ENCODE measurements at places on chromosomes 7 and 10.

DNA sequence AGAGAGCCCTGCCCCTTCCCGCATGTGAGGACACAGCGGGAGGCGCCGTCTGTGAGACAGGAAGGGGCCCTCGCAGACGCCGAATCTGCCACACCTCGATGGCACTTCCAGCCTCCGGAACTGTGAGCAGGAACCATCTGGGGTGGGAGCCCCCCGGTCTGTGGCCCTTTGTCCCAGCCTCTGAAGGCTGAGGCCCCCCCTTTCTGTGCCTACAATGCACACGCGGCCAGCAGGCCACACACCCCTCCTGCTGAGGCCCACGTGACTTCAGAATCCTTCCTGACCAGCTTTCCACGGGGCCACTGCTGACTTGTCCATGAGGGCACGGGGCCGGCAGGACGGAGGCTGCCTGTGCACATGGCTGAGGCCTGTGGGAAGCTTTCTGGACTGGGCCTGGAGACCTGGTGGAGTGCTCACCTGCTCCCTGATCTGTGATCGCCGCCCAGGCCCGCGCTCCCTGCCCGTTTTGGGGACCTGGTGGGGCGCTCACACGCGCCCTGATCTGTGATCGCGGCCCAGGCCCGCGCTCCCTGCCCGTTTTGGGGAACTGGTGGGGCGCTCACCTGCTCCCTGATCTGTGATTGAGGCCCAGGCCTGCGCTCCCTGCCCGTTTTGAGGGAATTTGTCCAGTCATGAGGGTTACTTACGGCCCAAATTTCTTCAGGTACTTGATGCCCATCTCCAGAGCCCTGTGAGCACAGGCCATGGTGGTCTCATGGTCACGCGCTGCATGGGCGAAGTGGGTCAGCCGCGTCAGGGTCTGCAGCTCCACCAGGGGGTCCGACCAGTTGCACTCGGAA, 34.3 kb downstream of the CFAP46 start:
- DNase-seq, result peak; percentile 26

DNA sequence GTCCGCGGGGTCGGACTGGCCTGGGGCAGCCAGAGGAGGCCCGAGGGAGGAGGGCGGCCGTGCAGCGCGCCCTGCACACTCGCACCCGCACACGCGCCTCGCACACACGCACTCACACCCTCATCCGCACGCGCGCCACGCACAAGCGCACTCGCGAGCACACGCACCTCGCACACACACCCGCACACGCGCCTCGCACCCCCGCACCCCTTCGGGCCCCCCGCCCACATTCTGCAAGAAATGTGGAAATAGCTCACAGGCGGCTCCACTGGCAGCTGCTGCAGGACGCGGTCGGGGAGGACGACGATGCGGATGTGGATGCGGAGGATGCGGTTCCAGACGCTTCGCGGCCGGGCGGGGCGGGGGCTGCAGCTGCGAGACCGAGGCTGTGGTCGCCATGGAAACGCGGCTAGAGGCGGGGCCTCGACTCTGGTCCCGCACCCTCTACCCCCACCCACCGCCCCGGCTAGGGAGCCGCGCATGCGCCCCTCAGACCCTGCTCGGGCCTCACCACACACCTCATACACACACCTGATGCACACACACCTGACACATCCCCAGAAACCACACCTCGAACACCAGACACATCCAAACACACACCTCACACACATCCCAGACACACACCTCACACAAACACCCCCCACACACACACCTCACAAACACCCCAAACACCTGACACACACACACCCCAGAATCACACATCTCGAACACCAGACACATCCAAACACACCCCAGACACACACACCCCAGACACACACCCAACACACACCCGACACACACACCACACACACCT, at the start of gene CALY:
Gene CALY, minus strand, starts transcription at position 320 of the 793 bp plus-strand sequence. CDS start 7,907 bp downstream, outside the sequence.
- peak; percentile 71 for DNase-seq

GRCh38 chr10:34801097-34801733, 13.9 kb downstream of the PARD3 start:
- no peak for DNase-seq

- no peak for DNase-seq
Measured at GRCh38 chr10:77969114-77969513, 42.6 kb upstream of the DLG5 start.

DNA sequence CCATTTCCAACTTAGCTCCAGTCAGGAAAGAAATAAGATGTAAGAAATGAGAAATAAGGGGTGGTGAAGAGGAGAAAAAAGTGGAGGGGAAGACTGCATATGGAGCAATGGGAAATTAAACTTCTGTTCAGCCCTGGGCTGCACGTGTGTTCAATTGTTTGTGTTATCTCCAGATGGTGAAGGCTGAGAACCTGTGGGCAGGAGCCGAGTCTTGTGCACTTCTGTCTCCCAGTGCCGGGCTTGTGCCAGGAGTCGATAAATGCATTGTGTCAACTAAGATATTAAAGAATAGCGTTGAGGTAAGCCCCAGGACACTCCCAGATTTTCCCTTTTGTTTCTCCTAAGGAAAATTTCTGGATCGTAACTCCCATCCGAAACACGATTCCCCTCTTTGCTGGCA, 98.2 kb downstream of the PRLHR start:
- no peak for DNase-seq

GRCh38 chr7:131540491-131541162, 15.8 kb downstream of the PODXL start:
- no peak for DNase-seq

DNA sequence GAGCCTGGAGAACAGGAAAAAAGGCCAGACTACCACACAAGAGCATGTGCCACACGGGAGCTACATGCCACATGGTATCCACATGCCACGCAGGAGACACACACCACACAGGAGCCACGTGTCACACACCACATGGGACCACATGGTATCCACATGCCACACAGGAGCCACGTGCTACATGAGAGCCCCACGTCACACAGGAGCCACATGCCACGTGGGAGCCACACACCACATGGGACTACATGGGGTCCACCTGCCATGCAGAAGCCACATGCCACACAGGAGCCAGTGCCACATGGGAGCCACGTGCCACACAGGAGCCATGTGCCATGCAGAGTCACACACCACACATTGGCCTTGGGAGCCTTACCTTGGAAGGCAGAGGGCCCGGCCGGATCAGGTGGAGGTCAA, 244.4 kb upstream of the PPP2R2D start:
- no peak for DNase-seq

DNA sequence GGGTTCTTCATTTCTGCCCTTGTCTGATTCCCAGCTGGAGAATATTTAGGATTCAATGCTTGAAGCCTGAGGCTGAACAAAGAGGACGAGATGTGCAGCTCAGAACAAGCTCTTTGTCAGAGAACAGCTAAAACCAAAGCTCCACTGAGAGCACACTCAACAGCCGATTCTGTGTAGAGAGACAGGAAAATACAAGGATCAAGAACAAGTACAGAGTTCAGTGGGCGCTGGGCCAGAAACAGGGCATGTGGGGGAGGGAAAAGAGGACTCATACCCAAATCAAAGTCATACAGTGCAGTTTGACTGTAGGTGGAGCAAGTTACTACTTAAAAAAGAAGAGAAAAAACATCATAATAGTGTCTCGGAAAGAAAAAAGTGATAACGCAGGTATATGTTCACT, at the start of gene AGMO:
Gene AGMO, minus strand, starts transcription at position 181 of the 400 bp plus-strand sequence.
- peak; percentile 84 for DNase-seq

DNA sequence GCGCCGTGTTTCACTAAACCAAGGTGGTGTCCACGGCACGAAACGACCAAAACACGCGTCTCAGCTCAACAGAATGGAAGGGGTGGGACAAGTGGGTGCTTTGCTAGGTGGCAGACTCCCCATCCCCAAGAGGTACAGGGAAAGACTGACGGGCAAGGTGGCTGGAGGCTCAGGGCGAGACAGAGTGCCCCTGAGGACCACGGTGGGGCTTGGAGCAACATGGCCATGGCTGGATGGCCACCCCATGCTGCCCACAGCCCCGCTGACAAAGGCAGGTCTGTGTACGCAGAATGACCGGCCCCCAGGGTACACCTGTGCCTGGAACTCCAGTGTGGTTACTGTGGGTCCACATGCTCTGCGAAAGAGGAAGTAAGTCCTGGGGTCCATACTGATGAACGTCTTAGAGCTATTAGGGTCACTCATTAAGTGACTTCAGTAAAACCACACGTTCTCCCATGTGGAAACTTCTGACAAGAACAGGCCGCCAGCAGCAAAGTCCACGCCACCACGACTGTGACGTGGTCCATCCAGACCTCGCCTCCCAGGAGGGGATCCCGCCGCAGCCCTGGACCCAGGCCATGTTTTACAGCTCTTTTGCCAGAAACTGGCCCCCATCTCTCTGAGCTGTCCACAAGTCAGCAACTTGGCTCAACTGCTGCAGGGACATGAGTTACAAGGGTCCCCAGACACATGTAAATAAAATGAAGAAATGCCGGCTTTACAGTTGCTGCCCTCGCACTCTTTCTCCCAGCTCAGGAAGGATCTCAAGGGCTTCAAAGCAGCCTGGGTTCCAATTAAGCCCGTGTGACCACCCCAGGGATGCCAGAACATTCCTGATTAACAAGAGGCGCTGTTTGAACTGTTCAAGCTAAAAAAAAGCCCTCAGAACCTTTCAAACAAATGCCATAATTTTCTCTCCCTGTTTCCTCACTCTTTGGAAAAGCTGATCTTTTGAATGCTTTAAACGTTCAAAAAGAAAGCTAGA, 66.8 kb downstream of the MAD1L1 start:
- DNase-seq, result peak; percentile 51

DNA sequence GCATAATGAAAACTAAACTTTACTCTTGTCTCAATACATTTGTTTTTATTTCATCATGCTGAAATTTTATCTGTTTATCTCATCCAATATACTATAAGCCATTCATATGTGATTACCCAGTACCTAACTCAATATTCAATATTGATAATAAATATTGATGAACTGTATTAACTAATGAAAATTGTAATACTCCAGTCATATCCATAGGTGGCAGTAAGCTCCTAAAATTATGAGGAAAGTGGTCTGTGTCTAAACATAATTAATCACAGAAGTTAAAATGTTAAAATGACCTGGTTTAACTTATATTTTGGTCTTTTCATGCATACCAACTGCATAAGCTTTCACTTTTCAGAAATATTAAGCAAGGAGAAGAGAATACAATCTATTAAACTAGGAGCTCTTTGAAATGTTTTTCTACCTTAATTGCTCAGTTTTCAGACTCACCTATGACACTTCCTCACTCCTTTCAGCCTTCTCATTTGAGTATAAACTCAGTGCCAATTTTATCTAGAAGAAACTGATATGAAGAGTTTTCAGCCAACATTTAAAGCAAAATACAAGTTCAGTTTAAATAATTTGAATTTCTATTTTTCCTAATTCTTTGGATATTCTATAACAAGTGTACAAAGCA, 30.5 kb upstream of the VWDE start:
- no peak for DNase-seq

DNA sequence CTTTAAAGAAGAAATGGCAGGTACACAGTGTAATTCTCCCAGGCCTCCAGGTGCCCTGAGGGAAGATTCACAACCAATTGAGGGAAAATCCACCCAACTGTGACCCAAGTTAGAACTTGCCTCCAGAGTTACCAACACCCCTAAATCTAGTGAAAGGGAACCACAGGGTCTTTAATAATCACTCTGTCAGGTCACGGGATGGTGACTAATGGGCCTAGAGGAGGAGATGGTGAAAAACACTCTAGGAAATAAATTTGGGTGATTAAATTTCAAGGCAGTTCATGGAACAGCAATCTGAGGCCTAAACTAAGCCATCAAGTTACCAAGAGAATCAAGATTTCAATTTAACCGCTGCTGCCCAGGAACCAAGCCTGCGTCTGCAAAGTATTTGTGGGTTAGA, 26.7 kb upstream of the SLF2 start:
- DNase-seq, result no peak

GRCh38 chr10:13146379-13146778, 15.0 kb upstream of the MCM10 start:
- DNase-seq, result no peak

DNA sequence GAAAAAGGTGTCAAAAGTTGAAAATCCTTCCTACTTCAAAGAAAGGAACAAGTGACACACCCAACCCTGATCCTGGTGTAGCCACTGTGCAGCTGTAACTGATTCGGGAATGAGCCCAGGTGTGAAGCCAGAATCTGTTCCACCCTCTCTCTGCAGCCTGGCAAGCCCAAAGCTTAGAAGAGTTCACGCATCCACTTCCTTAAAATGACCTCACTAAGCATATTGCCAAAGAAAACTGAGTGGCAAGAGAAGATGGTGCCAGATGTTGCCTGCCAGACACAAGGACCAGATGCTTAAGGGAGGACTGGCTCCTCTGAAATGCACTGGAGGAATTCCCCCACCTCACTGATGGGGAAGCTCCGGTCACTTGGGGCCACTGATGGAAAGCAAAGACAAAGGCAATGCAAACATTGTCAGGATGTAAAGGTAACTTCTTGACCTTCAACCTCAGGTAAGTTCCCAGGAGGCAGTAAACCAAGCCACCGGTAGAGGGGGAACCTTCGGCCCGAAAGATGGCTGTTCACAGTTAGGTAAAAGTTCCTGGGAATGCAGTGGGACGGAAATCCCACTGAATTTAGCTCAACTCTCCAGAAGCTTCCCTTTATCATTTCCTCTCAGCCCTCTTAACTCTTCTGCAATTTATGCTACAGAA, 554.9 kb downstream of the KCNMA1 start:
- no peak for DNase-seq

GRCh38 chr7:18378989-18379605, 116.5 kb upstream of the HDAC9 start:
- no peak for DNase-seq

DNA sequence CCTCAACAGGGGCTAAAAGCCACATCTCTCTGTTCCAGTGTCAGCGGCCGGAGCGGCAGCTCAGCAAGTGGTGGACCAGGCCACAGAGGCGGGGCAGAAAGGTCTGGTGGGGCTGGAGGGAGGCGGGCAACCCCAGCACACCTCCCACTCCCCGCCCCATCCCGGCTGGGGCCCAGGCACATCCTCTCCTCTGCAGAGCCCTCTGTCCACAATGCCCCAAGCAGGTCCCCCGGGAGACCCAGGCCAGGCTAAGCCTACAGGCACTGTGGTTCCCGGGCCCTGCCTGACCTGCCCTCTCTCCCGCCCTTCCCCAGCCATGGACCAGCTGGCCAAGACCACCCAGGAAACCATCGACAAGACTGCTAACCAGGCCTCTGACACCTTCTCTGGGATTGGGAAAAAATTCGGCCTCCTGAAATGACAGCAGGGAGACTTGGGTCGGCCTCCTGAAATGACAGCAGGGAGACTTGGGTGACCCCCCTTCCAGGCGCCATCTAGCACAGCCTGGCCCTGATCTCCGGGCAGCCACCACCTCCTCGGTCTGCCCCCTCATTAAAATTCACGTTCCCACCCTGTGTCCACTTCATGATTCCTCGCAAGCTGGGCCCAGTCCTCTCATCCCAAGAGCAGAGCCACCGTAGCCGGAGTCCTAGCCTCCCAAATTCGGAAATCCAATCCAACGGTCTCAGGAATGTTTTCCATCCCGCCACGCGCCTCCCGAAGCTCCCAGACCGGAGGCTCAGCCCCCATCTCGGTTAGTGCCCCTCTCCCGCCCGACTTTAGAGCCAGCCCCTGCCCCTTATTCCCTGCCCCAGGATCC, 2.1 kb downstream of the ADIRF start:
- DNase-seq, result peak; percentile 69

GRCh38 chr10:85490431-85490830, 876.2 kb downstream of the GRID1 start:
- no peak for DNase-seq

- no peak for DNase-seq
Measured at GRCh38 chr7:80960244-80960795, 41.5 kb upstream of the SEMA3C start.

Measured in Peyer's patch (tissue), 4 donors.